T-helper 2 cell treated with Interferon-gamma antibody and Interleukin-4, amounts not matched to agents 5 μg/mL and 100 μg/mL, for 36 hours (primary cell): ENCODE measurements at places on chromosomes 12 and 14.

- no peak for DNase-seq
These were observed 16.5 kb upstream of the KRT78 start for GRCh38 chr12:52865090-52865944.

DNA sequence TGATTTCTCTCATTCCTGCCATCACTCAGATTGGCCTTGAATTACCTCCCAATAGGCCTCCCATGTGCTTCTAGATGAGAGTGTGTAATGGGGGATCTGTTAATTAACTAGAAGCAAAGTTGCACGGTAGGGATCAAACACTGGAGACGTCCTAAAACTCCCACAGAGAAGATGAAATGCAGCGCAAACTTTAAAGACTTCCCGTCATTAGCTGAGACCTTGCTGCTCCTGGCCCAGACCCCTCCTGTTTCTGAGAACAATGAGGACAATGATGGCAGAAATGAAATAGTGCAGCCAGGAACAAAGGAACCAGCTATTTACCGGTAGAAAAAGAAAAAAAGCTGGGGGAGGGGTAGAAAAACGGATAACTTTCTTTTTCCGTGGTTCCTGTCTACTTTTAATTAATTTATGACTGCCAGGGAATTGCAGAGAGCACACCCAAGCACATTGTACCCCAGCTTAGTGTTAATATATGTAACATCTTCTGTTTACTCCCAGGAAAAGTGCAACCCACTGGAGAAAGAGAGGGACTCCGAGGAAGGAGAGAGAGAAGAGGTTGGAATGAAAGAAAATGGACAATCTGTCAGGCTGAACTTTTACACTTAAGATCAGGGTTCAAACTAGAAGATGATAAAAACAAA is 280.7 kb upstream of the SOX5 start:
- no peak for DNase-seq

GRCh38 chr12:27207615-27208413 is 36.3 kb upstream of the STK38L start:
- DNase-seq = peak; percentile 73

DNA sequence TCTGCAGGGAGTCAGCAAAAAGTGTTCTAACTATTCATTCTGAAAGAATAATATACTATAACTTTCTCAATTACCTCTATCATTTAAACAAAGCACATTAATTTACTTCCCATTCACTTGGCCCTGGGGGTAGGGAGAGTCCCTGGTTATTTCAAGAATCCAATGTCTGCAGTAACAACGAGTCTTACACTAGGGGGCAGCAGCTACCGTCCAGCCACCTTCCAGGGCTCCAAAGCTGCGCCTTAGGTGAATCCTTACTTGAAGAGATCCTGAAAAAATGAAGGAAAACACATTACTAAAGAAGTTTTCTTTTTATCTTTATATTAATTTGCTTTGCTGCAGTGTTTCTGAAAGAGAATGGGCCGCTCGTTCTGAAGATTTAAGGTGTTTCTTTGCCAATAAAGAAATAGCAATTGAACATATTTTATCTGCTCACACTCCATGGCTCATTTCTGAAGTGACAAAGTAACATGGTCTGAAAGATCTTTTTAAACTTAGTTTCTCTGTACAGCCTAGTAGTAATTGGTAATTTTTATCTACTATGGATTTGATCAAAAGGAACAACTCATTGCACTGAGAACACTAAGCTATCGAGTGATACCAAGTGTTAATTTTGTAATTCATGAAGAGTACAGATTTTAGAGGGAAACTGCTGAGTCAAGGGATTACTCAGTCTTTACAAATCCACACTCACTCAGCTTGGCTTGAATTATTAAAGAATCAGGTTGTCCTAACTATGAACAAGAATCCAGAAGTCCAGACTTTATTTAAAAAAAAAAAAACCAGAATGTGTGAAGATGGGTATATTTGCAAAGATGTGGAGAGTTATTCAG is 27.6 kb downstream of the BHLHE41 start:
- DNase-seq = peak; percentile 16

DNA sequence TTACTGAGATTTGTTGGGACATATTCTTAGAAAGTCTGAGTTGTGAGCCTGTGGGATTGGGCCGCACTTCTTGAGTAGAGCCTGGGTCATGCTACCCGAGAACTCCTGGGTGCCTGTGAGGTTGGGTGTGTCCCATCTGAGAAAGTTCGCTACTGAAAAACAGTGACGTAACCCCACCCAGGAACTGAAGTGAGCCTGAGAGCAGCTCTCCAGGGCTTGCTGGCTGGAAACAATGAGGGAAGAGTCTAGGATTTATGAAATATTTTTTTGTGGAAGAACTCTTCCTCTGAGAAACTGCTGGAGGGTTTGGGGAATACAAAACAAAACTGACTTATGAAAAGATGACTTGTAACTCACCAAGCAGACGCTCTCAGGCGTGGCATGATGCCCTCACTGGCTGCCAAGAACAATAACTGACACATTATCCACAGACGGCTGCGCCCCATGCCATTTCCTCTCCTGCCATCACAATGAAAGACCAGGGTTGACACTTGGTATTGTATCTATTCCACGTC is 69.2 kb downstream of the RASSF3 start:
- DNase-seq = peak; percentile 47

DNA sequence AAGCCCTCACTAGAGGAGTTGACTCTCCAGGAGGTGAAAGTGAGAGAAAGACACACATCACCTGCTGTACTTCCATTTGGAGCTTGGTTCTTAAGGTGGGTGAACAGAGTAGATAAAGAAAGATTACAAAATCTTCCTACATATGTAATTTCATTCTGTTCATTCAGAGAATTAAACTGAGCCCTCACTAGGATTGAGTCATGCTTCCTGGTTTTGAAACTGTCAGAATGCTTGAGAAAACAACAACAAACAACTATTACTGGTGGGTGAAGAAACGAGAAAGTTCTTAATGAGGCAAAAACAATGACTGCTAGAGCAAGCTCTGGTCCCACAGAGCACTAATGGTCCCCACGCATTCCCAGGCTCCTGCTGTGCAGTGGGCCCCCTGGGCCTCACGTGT is 841.7 kb downstream of the VRK1 start:
- DNase-seq = no peak

- no peak for DNase-seq
These were observed 31.1 kb upstream of the IFNG-AS1 start for GRCh38 chr12:67958187-67958586.

- no peak for DNase-seq
These were observed 52.7 kb downstream of the SPPL3 start for GRCh38 chr12:120851444-120851843.

DNA sequence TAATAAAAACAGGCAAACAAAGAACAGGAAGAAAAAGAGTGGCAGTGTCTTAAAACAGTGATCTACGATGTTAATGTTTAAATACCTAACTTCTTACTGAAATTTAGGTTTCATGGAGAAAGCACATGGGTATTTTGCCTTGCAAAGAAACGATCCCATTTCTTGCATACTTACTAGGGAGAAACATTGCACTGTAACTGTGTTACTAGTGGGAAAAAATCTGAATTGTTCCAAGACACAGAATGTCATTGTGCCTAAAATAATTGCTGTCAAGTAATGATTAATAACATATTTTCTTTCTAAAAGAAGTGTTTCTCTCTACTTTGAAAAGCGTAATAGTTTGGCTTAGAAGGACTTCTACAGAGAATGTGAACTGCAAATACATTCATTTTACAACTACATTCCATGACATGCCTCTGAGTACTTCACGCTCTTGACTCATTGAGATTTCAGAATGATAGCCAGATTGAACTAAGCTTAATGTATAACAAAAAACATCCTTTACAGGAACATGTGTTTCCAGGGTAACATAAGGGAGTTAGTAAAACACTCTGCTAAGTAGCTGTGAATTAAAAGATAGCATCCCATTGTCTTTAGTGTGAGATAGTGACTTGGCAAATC is 256.2 kb upstream of the CPNE8 start:
- DNase-seq = no peak

DNA sequence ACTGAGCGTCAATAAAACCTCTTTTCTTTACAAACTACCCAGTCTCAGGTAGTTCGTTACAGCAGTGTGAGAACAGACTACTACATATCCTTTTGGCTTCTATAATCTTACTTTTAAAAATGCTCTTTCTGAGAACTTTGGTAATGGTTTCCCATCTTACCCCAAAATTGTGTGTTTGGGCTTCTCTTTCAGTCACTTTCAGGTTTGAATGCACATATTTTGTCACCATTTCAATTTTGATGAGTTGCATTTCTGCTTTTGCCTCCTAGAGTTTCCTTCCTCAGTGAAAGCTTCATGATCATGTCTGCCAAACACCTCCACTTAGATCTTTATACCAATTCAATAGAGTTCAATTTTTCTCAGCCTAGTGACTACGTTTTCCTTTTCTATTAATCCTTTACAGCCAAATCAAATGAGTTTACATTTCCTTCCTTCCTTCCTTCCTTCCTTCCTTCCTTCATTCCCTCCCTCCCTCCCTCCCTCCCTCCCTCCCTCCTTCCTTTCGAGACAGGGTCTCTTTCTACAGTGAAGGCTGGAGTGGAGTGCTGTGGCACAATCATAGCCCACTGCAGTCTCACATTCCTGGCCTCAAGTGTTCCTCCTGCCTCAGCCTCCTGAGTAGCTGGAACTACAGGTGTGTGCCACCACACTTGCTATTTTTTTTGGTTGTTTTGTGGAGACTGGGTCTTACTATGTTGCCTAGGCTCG is 124.9 kb downstream of the BCAT1 start:
- DNase-seq = no peak

GRCh38 chr12:124567673-124568373 is 411 bp upstream of the NCOR2 start:
- DNase-seq = peak; percentile 79

DNA sequence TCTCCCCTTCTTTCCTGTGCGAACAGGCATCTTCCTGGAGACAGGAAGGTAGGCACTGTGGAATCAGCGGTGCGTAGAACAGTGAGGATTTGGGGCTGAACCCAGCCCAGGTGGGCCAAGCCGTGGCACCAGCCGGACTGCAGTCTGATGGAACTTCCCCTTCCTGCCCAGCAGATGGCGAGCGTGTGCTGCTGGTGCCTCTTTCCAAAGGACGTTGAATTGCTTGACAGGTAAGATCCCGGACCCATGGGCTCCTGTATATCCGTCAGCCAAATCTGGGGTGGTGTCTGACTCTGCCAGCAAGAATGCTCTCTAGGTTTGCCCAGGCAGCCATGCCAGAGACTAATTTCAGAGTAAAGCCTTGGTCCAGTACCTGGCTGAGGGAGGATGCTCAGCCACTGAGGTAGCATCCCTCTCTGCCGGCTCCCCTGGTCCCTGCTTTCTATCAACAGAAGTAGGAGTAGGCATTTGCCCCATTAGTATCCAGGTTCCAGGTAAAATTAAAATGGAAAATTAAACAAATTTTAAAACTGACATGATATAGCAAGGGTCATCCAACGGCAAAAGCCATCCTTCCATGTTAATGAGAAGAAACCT is 21.1 kb upstream of the KCNA5 start:
- DNase-seq = no peak

- no peak for DNase-seq
These were observed 125.6 kb downstream of the PIWIL1 start for GRCh38 chr12:130463275-130463658.

- DNase-seq = no peak
These were observed 77.9 kb downstream of the TMEM30B start for GRCh38 chr14:61203081-61203753.

GRCh38 chr12:71768900-71769299 is 14.2 kb downstream of the RAB21 start:
- DNase-seq = no peak

- DNase-seq = no peak
These were observed 85.7 kb downstream of the MIA2 start for GRCh38 chr14:39319381-39319780.

DNA sequence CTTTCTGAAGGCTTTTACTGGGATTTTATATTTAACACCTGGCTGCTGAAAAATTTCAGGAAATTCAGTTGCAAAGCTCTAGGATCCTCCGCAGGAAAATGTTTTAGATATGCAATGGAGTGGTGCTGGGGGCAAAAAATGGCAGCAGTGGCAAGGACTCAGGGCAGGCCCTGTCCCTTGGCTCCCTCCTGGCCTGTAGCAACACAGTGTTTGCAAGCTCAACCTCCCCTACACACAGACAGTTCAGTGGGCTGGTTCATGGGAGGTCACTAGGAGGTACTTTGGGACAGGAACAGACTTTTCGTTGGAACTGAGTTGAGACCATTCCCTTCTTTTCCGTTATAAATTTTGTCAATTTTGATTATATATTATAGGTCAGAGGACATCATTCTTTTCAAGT is 270.4 kb downstream of the ADAMTS20 start:
- DNase-seq = no peak

- DNase-seq = no peak
These were observed 23.1 kb downstream of the ENTPD5 start for GRCh38 chr14:73995977-73996378.

GRCh38 chr12:98669751-98670150 is 24.7 kb downstream of the APAF1 start:
- no peak for DNase-seq

GRCh38 chr14:59318908-59319307 is 130.4 kb downstream of the DAAM1 start:
- no peak for DNase-seq

DNA sequence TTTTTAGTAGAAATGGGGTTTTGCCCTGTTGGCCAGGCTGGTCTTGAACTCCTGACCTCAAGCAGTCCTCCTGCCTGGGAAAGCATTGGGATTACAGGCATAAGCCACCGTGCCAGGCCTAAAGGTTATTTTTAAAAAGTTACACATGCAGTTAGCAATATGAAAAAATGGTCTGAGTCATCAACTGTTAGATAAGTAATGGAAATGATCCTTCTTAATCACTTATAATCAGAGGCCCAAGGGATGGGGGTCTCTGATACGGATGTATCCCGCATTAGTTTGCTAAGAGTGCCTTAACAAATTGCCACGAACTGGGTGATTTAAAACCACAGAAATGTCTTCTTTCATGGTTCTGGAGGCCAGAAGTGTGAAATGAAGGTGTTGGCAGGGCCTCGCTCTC is 54.1 kb upstream of the FERMT2 start:
- DNase-seq = no peak

DNA sequence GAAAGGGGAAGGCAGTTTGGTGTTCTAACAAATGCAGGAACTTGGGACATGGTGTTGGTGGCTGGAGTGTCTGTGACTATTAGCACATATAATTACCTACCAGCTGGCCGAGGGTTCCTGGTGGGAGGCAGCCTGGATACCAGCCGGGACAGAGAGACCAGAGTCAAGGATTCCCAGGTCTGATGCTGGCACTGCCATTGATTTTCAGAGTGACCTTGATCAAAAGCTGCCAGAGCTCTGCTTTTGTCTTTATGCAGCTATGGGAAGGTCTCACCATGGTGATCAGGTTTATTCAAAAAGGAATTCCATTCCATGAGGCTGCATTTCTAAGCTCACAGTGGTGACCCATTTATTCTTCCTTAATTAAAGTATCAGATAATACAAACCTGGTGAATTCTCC is 101.0 kb upstream of the PWP1 start:
- no peak for DNase-seq

- DNase-seq = no peak
These were observed 1025.2 kb downstream of the FSCB start for GRCh38 chr14:43481864-43482263.
